ENCODE measurements at places on chromosomes 5 and 9.

DNA sequence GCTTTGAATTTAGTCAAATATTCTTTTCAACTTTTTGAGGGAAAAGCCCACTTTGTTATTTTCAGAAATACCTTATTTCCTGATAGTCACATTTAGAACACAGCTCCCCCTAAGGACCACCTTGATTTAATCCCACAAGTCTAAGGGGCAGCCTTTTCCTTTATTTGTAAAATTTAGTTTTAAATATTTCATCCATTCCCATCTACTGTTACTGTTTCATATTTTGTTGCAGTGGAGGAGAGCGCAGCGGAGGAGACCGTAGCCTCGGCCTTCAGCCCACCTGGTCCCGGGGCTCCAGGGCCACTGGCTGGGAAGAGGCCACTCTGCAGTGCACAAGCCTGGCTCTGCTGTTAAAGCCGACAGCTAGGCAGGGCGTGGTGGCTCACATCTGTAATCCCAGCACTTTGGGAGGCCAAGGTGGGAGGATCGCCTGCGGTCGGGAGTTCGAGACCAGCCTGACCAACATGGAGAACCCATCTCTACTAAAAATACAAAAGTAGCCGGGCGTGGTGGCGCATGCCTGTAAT is 19.6 kb downstream of the LPCAT1 start:
- no peak for DNase-seq

DNA sequence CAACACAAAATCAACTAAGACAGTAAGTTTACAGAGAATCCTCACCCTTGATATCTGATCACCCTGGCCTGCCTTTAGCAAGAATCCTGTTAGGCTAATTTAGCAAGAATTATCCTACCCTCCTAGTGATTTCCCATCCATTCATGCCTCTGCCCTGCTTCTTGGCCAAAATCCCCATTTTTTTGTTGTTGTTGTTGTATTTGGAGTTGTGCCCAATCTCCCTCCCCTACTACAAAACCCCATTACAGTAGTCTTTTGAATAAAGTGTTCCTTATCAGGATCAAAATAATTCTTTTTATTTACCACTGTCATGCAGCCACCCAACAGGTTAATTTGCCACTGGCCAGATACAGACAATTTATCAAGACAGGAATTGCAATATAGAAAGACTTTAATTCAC is 58.5 kb upstream of the CLINT1 start:
- no peak for DNase-seq

DNA sequence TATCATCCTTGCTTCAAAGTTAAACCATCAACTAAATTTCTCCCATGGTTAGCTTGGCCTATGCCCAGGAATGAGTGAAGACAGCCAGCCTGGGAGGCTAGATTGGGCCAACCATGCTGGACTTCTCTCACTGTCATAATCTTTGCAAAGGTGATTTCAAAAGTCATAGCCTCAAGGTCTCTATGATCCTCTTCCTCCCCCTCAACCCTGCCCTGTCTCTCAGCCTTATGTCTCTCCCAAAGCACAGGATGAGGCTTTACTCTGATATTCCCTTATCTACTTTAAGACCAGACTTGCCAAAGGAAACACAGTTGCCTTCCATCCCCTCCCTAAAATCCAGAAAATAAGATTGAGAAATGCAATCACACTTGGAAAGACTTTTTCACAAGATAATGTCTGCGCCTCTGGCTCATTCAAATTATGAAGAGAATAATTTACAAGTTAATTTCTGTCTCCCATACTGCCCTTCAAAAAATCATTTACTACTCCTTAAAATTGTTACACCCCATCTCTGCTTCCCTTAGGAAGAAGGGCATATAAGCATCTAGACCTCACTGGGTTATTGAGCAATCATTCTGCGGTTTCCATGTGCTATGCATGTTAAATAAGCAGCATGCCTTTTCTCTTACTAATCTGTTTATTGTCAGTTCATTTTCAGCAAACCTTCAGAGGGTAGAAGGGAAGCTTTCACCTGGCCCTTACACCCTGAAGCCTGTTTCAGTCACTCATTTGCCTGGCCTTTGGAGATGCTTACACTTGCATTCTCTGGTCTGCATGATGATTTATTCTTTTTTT is 113.8 kb upstream of the ANKRD55 start:
- no peak for DNase-seq

- no peak for DNase-seq
These were observed 52.1 kb upstream of the NOTCH1 start for GRCh38 chr9:136597965-136598364.

GRCh38 chr5:84436866-84437265 is 52.2 kb upstream of the EDIL3 start:
- DNase-seq = no peak

DNA sequence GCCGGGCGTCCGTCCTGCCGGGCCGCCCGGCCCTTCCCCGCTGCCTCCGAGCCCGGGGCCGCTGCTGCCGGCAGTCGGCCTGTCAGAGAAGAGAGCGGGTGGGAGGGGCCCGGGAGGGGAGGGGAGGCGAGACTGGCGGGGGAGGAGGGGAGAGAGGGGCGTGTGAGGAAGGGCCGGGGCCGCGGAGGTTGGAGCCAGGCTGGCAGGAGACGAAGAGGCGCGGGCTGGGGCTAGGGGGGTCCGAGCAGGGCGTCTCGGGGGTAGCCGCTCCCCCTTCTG is 570 bp downstream of the CREBRF start:
- DNase-seq = peak; percentile 71

DNA sequence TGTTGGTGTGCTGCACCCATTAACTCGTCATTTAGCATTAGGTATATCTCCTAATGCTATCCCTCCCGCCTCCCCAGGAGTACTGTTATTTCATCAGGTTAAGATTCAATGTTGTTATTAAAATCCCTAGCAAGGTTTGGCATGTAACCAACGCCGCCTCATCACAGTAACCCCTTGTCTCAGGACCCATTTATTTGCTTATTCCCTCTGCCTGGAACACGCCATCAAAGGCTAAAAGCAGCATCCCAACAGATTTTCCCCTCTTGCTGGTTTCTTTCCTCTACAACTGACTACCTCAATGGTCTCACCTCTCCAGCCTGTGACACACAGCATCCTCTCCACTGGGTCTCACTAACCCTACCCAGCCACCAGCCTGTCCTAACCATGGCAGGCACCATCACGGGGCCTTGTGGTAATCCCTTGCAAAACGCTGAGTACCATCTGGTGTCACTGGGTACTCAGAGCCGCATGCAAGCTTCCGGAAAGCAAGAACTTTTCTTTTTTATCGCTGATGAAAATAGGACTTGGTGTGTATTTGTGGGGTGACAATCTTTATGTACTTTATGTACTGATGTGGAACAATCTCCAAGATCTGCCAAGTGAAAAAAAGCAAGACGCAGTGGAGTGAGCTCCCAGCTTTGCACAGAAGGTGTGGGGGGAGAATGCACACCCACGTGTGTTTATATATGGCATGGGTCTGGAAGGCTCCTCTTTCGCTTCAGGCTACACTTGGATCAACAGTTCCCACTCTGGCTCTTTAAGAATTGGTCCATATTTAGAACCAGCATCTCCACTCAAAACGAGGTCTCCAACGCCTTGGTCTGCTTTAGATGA is 6.1 kb downstream of the RPS14 start:
- DNase-seq = no peak

DNA sequence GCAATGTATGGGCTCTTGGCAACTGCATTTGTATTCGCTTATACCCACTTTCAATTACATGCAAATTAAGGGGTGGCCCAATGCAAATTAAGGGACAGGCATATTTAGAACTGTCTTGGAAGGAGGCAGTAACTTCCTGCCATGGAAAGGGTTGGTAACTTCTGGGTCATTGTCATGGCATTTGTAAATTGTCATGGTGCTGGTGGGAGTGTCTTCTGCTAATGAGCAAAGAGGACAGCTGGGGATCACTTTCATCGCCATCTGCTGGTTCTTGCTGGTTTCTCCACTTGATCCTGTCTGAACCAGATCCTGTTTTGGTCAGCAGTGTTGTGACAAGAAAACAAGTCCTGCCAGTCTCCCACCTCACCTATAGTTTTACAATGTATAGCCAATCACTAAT is 23.3 kb upstream of the UGT3A2 start:
- no peak for DNase-seq

GRCh38 chr9:137380606-137381005 is 42.4 kb downstream of the EXD3 start:
- DNase-seq = no peak

DNA sequence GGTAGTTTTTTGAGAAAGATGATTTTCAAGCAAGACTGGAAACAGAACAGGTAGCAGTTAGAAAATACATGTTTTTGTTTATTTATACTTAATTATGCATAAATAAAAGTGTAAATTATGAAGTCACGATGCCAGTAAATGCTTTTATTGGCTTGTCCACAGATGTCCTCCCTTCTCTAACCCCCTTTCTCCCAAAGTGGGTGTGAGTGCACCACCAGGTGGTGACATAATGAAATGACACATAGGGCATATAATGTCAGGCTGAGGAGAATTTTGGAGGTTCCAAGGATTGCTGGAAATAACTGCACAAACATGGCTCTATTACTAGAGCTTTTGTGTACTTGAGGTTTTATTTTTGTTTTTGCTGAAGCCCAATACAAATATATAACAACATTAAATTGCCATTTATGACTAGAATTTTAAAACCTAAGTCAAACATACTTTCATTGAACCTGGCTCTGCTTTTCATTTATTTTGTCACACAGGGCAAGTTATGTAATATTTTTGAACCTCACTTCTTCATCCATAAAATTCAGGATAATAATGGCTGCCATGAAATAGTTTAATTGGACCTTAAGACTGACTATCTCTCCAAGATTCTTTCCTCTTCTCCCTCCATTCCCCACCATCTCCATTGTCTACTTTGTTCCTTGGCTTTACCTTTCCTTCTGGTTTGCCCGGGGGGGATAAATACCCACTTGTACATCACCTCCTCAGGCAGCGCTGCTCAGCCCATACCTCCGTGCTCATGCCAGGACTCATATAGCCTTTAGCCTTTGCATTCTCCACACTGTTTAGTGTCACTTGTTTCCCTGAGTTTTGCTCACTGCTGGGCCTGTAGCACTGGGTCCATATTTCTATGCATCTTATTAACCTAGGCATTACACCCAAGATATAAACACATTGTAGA is 168.8 kb downstream of the PDE4D start:
- no peak for DNase-seq

GRCh38 chr9:70971723-70972122 is 149.7 kb downstream of the TRPM3 start:
- DNase-seq = no peak

DNA sequence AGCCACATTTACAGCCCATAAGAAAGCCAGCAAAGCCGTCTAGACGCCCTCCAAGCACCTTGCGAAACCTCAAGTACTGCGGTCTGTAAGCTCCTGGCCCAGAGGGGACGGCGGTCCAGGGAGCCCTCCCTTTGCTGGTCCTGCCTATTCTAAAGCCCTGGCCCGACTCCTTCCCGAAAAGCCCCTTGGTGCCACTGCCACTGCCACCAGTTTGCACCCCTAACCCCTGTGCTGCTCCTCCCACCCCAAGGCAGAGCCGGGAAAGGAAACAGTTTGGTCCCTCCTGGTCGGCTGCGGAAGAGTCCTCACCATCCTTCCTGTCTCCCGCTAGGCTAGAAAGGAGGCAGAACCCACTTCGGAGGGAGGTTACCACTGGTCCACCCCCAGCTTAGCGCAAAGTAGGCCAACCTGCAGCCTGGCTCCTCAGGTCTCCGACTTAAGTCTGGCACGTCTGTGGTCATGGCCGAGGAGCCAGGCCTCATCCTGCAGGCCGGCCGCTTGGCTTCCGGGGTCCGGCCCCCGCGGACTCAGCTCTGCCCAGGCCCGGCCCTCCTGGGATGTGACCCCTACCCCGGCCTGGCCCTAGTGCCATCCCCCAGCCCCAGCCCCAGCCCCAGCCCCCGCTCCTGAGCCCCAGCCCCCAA is 916 bp downstream of the TOR1A start:
- DNase-seq = no peak
